ENCODE measurements at places on chromosomes 16 and 17.
A peak's percentile ranks its signal among the peaks of the same experiment; 100 is the strongest.

DNA sequence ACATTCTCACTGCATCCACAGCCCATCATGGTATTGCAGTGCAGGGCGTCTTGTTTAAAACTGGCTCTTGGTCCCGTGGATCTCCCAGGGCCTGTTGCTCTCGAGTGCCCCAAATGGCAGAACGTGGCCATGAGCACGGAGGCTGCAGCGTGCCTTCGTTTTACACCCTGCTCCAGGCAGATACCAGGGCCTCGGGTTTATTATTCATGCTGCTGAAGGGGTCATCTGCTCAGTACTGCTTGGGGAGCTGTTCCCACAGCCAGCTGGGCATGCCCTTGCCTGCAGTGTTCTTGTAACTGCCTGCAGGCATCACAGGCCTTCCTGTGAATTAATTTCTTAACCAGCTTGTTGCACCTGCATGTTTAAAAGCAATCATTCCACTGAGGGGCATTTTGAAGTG lies 129.7 kb upstream of the CHMP6 start:
- peak; percentile 40 for DNase-seq

- no peak for DNase-seq
Observed at GRCh38 chr16:11030990-11031510, 86.7 kb downstream of the CLEC16A start.

- DNase-seq = no peak
Observed at GRCh38 chr17:34827008-34827407, 134.3 kb downstream of the CCT6B start.

GRCh38 chr17:50841949-50842354 lies 6.6 kb downstream of the WFIKKN2 start:
- DNase-seq = peak; percentile 62

DNA sequence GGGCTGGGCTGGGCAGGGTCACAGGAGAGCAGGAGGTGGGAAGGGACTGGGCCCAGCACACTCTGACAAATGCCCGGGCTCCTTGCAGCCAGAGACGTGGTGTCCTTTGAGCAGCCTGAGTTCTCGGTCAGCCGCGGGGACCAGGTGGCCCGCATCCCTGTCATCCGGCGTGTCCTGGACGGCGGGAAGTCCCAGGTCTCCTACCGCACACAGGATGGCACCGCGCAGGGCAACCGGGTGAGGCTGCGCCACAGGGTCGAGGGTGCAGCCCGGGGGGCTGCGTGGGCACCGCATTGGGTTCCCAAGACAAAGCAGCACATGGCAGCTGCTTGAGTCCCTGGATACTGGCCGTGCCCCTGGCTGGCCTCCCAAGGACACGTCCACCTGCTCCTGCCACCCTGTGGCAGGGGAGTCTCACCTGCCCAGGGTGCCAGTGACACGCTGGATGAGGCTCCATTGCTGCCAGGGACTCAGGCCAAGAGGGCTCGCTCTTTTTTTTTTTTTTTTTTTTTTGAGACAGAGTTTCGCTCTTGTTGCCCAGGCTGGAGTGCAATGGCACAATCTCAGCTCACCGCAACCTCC lies 21.3 kb downstream of the GALK1 start:
- no peak for DNase-seq

GRCh38 chr17:78037280-78037679 lies 78.8 kb downstream of the TNRC6C start:
- no peak for DNase-seq

DNA sequence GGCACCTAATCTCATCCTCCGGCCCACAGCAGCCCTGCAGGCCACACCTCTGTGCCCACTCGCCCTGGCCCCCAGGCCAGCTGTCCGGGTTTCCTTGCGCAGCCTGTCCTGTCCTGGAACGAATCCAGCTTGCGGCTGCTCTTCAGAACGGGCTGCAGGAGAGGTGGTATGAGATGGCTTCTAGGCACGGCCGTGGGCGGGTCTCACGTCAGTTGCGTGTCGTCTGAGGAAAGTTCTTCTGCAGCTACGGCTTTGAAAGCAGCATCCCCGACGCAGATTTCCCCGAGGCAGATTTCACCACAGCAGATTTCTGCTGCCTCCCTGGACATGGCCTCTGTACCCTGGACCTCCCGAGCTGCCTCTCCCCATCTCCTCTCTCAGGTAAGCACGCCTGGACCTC lies 18.2 kb downstream of the GALNS start:
- DNase-seq = no peak

DNA sequence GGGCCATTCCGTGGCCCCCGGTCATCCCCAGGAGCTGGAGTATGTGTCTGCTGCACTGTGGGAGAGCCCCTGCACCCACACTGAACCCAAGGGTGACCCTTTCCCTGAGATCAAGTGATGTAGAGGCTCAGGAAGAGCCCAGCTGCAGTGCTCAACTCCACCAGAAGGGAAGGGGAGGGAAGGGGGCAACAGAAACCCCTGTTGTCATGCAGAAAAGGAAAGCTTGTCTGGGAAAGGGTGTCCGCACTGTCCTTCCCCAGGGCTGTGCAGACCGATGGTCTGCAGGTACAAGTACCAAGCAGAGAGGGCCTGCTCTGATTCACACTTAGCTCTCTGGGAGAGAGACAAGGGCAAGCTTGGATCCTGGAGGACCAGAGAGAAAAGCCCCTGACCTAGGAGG lies 45.7 kb upstream of the TOB1 start:
- DNase-seq = no peak

- DNase-seq = no peak
Observed at GRCh38 chr17:72617557-72617956, 474.9 kb downstream of the SLC39A11 start.

DNA sequence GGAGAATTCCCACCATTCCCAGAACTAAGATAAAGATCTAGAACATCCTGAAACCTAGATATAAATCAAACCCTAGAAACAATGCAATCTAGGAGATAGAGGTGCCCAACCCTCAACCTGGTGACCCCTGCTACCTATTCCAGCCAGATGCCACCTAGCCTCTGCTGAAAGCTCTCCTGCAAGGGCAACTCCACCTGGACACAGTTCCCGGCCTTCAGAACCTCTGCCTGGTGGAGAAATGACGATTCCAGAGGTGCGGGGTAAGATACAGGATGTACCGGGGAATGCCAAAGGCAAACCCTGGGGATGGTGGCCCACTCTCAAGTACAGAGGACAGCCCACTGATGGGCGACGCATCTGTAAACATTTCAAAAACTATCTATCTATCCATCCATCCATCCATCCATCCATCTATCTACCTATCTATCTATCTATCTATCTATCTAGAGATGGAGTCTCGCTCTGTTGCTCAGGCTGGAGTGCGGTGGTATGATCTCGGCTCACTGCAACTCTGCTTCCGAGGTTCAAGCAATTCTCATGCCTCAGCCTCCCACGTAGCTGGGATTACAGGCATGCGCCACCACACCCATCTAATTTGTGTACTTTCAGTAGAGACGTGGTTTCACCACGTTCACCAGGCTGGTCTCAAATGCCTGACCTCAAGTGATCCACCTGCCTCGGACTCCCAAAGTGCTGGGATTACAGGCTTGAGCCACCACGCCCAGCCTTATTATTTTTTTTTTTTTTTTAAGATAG lies 19.0 kb downstream of the MEAK7 start:
- no peak for DNase-seq

DNA sequence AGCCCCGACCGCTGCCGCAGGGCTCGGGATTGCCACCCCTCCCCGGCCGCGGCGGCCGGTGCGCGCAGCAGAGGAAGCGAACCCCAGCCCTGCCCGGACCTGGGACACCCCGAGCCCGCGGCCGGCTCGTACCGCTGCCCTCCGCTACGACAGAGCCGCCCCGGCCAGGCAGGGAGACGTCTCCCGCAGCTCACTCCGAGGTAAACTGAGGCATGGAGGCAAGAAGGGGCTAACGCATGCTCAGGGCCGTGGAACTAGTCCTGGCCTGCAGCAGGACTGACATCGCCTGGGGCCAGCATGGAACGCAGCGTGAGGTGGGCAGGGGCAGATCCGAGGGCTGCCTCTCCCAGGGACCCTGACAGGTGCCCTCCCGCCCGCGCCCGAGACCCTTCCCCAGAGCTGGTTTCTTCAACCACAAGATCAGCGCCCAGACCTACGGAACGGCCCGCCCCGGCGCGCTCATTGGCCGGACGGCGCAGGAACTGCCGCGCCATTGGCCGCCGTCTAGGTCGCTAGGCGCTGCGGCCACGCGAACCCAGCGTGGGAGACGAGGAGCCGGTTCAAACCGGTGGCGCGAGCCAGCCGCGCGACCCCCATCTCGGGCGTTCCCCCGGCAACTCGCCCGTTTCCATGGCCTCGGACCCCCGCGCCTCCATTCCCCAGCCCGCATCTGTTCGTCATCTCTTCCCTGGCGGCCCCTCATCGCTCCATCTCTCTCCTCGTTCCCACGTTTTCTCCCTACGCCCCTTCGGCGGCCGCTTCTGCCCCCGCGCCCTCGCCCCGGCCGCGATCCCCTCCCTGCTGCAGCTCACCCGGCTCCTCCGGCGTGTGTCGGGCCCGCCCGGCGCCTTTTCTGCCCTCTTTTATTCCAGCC lies at the start of gene SLC43A2:
Gene SLC43A2 (minus strand): TSS at position 853 of the 874 bp plus-strand sequence. CDS start 960 bp downstream, outside the sequence.
- peak; percentile 72 for DNase-seq

DNA sequence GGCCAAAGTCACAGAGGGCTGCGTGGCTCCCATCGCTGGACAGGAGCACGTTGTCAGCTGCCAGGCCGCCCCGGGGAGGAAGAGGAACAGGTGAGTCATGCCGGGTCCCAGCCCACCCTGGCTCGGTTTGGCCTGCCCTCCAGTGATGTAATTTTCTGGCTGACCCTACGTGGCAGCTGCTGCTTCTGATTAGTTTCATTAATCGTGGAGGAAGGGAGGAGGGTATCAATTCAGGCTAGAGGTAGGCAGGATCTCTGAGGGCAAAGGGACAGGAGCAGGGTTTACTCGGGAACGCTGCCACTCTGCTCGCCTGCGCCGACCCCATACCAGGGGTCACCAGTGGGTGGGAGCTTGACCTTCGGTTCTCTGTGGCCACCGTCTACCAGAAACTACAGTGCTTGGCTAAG lies 11.7 kb upstream of the SPATA32 start:
- no peak for DNase-seq

DNA sequence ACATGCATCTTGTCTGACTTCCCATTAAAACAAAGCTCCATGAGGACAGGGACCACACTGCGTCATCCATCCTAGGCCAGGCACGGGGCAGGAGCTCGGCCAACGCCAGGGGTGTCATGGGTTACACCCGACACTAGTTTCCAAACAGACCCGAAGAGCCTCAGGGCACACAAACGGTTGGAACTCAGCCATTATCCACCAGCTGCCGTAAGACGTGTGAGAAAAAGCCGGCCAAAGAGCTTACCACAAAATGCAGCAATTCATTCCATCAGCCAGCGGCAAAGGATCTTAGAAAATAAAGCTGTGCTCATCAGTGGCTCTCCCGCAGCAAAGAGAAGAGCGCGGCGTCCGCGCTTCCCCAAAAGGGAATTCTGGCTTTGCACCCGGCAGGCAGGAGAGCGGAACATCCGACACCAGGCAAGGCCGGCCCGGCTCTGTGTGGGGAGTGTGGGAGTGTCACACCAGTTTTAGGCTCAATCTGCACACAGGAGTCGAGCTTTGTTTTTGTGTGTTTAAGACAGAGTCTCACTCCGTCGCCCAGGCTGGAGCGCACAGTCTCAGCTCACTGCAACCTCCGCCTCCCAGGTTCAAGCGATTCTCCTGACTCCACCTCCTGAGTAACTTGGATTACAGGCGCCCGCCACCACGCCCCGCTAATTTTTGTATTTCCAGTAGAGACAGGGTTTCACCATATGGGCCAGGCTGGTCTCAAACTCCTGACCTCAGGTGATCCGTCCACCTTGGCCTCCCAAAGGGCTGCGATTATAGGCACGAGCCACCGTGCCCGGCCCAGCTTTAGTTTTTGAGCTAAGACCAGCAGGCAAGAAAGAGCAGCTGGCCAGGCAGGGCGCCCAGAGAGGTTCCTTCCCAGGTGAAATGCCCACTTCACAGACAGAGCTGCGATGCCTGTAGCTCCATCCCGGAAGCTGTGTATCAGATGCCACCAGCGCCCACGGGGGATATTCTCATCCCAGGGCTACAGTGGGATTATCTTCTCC lies 1.5 kb downstream of the SLC38A8 start:
- peak; percentile 60 for DNase-seq

DNA sequence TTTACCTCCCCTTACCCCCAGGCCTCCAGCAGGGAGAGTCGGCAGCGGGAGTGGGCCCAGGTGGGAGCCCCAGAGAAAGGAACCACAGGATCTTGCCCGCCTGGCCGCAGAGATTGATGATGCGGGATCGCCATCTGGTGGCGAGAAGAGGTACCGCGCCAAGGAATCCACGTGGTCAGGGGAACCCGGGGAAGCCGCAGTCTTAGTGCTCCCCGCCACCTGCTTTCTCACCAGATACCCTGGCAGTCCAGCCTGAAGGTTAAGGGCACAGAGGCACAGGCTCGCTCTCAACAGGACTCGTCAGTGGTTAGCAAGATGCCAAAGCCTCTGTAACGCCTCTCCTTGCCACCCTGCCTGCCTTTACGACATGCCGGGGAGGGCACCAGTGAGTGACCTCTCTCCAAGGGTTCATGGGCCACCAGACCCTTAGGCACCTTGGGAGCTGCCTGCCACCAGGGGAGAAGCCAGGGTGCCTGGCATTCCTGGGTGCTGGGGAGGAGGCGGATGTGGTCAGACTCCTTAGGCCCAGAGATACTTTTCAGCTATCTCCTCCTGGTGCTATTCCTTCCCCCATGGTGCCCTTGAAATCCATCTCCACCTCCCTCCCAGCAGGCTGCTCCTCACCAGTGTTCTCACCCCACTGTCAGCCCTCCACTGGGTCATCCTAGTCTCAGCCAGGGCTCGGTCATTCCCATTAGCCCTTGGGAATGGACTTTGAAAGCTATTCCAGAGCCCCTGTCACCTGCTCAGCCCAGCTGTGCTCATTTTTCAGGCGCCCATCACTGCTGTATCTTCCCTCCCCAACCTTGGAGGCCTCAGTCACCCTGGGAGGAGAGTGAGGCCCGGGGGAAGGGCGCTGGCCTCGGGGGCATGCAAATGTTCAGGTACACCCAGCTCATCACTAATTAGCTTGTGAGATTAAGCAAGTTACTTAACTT lies 5.5 kb upstream of the RHBDF2 start:
- DNase-seq = peak; percentile 48

All from fibroblast of skin of back (primary cell).